ENCODE measurements at places on chromosomes 7 and 10.
A peak's percentile ranks its signal among the peaks of the same experiment; 100 is the strongest.

- no peak for DNase-seq
Measured at GRCh38 chr7:128176696-128177095, 64.4 kb upstream of the LEP start.

DNA sequence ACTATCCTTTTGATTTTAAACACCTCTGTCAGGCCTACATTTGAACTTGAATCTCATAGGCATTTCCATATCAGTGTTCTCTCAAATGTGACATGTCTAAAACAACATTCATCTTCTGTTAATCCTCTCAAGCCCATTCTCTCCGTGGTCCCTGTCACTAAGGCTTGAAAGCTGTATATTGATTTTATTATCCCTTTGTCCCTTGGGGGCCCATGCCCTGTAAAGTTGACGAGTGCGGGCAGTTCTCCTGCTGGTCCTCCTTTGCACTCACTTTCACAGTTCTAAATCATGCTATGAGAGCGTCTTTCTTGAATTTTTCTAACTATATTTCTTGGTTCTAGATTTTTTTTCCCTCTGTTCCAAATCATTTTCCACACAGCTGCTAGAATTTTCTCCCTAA, 27.3 kb downstream of the GALNT11 start:
- DNase-seq = no peak

DNA sequence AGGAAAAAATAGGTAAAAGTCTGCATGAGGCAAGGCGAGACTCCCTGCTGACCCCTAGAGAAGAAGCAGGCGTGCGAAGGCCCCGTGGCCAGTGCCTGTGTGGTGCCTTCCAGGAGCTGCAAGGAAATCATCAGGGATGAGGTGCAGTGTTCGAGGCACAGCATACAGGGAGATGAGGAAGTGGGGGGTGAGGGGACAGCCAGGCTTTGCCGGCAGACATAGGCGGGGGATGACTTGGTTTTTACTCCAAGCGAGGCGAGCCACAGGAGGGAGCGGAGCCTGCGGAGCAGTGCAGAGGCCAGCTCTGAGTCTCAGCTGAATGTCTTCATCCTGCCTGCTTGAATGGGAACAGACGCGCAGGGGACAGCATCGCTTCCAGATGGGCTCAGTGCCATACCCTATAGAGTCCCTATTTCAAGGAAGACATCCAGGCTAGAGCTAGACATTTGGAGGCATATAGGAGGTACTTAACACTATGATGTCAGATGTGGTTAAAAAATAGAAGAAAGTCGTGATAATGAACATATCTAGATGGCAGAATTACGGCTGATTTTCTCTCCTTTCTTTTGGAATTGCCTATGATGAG, 49.5 kb downstream of the TCERG1L start:
- DNase-seq = no peak

DNA sequence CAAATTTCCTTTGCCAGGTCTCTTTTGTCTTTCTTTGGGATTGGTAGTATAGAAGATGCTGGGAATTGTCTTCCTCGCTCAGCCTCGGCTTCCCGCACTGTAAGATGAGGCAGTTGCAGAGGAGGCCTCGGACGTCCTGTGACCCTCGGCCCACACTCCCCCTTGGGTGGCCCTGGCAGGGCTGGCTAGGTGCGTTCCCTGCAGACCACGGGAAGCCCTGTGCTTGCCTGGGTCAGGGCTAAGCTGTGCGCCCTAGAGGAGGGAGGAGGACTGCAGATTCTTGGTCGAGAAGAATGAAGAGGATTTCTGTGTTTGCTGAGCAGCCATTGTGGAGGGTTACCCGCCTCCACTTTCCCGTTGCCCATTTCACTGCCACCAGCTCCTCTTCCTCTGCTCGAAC, 42.8 kb downstream of the WIPI2 start:
- no peak for DNase-seq

DNA sequence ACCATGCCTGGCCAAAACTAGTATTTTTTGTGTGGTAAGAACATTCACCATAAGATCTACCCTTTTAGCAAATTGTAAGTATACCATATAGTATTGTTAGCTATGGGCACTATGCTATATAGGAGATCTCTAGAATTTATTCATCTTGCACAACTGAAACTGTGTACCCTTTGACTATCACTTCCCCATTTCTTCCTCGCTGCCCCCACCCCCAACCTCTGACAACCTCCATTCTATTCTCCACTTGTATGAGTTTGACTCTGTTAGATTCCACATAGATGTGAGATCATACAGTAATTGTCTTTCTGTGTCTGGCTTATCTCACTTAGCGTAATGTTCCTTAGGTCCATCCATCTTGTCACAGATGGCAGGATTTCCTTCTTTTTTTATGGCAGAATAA, 3.6 kb downstream of the CASP7 start:
- no peak for DNase-seq

- peak; percentile 16 for DNase-seq
Measured at GRCh38 chr7:80642871-80643270, 4.4 kb downstream of the CD36 start.

- no peak for DNase-seq
Measured at GRCh38 chr7:74178632-74179031, 4.5 kb downstream of the EIF4H start.

DNA sequence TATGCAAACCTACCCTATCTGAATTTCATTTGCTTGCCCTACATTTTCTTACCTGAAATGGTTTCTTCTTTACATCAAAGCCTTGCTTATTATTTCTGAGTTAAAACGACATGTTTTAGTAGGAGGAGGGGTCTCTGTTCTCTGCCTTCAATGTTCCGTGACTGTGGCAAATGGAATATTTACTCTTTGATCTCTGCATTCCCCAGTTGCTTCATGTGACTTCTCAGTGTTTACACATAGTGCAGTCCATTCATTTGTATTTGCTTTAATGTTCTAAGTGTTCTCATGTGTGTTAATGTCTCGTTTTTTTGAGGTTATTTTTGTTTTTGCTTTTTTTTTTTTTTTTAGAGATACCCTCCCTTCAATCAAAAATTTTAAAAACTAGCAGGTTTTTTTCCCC, 75.8 kb downstream of the GNAI1 start:
- DNase-seq = no peak

DNA sequence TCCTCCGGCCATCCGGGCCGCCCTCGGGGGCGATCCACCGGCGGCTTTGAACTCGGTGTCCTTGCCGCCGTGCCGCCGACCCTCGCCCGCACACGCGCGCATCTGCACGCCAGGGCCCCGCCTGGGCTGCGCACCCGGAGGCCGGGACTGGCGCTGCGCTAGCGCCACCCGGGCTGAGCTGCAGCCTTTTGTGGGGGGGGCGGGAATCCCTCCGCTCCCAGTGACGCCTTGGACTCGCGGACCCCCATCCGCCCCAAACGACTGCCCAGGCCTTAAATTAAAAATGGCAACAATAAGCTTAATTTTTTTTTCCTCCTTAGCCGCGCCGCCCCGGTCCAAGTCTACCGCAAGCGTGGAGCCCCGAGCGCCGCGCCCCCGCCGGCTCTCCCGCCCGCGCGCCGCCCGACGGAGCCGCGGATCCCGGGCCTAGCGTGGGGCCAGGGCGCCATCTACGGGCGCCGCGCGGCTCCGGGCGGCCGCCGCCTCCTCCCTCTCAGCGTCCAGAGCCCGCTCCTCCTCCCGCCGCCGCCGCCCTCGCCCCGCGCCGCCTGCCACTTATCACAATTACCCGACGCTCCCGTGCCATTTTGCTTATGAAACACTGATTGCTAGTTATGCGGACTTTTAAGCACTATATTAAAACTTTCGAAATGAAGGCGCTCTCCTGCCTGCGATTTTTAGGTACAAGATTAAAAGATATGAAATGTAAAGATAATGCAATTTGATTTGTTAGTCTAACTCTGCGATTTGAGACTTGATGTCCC, 7.5 kb upstream of the EBF3 start:
- DNase-seq = peak; percentile 91

- DNase-seq = peak; percentile 29
Measured at GRCh38 chr7:106216923-106217542, 67.8 kb downstream of the NAMPT start.

- DNase-seq = peak; percentile 87
Measured at GRCh38 chr7:120991581-120991980, 3.1 kb downstream of the CPED1 start.

GRCh38 chr7:80213814-80214213, 79.2 kb downstream of the GNAI1 start:
- no peak for DNase-seq

DNA sequence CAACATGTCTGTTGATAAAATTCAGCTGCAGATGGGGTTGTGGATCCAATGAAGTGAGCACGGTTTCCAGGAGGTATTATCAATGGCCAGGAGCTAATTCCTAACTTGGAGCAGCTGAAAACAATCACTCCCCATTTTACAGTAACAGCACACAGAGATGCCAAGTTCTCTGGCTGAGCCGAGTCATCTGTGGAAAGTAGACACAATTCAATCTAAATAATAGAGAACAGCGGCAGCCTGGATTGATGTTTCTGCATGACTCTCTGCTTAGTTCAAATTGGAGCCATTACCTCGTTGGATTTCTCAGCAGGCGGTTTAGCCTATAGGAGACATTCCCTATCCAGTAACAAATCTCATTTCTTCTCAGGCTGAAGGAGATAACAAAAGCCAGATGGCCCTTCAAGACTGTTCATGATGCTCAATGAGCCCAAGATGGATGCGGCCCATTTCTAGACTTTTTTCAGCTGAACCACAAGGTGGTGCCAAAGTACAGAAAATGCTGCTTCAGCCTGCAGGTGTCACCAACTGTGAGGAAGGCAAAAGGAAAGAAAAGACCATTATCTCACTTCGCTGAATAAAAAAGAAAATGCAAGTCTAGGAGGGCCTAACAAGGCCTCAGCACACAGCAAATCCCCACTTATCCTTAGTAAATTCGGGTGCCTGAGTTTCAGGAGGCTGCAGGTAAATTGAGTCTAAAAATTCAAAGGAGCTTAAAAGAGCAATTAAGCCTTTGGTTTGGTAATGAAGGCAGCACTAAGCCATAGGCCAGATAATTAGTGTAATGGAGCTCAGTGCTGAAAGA, 83.7 kb downstream of the SLC16A9 start:
- peak; percentile 97 for DNase-seq

DNA sequence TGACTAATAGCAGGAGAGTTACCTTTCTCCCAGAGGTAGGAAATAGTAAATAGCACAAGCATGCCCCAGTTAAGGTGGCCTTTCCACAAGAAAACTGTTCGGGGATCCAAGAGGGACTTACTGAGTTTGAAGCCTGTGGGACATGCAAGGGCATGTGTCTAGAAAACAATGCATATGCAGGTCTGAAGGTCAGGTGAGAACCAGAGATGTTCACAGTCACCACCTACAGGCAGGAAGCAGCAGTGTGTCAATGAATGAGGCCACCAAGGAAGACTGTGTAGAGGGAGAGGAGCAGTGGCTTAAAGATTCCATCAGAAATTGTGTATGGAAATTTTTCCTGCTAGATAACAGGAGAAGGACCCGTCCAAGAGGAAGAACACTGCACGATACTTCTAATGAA, 66.0 kb downstream of the CALD1 start:
- no peak for DNase-seq

Measured in muscle of leg (tissue), 16 donors.